ENCODE measurements at places on chromosomes 1 and 21. TPM values are rescaled to one million over a fixed set of nuclear protein-coding genes. Genes with fewer than 3 reads are reported as not detected.

WDR4 gene
- 43.7 TPM for total RNA-seq

DNA sequence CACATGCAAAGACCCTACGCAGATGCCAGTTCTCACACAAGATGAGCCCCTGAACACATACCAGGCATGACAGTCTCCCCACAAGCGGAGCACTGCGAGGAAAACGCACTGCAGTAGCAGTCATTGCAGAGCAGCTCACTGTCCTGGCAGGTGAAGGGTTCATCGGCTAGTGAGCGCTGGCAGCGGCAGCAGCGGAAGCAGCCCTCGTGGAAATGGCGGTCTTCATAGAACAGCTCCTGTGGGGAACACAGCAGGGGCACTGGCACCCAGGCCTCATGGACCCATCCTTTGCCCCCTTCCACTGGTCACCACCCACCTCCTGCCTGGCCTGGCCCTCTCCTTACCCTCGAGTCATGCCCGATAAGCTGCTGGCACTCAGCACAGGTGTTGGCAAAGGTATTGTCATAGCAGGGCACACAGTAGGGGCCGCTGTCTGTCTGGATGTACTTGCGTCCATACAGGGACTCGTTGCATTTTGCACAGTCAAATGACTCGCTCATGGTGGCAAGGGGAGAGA lies 6.3 kb downstream of the FHL3 start:
- DNase-seq: no peak

LCE3E gene
- not detected for total RNA-seq

- no peak for DNase-seq
These were observed 350.9 kb upstream of the ADGRL2 start for GRCh38 chr1:81449786-81450185.

SFN gene
- 253 TPM for total RNA-seq

DNA sequence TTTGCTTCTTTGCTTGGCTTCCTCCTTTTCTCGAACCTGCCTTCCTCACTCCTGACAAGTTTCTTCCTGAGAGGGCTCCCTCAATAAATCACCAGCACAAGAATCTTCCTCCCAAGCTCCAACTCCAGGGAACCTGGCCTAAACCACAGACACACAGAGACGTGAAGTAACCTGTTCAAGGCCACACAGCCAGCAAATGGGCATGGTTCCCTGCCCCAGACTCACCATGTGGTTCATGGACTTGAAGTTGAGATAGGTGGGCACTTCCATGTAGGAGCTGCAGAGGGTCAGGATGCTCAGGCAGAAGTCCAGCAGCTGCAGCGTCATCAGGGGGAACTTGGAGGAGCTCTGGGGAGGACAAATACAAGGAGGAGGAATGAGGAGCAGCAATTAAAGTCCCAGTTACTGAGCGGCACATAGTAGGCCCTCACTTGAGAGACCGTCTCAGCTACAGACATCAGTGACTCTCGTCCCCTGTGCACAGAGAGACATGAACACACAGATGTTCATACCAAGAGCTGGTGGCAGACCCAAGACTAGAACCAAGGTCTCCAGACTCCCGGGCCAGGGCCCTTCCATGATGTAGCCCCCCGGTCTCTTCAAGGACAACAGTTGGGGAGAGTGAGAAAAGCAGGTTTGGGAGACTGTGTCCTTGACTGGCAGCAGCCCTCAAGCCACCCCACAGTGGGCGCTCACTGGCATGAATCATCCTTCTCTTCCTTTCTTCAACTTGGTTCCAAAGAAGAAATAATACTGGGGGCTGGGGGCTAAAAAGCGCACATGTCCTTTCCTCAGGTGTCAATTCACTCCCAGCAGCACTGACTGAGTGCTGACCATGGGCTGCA lies 15.6 kb upstream of the MATN1 start:
- DNase-seq: no peak

DNA sequence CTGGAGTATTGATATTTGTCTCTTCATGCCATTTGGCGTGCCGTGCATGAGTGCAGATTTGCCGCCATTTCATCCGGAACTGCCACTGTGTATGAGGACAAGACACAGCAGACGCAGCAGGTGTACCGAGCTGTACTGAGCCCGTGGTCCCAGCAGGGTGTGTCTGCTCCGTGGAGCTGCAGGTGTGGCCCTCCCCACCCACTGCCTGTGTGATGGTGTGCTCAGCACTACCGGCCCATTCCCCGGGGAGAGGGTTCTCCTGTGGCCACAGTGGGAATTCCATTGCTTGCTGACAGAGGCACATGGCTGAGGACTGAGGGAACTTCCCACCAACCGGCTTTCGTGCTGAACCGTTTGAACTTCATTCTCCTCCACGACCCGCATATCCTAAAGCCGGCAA lies 34.3 kb upstream of the COL6A1 start:
- DNase-seq: no peak

- DNase-seq: no peak
These were observed 14.2 kb upstream of the SRSF4 start for GRCh38 chr1:29195881-29196291.

VANGL2 gene
- total RNA-seq: 10.3 TPM

DNA sequence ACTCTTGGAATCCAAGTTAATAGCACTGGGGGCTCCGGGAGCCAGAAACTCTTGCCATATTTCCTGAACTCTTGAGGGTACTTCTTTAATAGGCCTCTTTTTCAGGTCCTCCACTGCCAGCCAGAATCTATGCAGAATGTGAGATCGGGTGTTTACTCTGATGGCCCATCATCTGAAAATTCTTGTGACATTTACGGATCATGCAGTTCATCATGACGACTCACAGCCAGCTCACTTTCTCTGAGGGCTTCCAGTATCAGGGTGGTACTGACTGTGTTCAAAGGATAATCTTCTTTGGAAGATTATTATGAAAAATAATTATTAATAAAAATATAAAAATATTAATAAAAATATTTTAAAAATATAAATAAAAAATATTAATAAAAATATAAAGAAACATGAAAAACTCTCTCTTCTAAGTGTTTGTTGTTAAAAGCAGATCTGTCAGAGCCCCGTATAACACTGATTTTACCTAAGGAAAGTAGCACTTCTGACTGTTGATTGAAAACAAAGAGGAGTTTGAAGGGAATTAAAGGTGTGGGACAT lies 194.3 kb upstream of the GREM2 start:
- no peak for DNase-seq

C1orf210 gene
- 67.4 TPM for total RNA-seq

DNA sequence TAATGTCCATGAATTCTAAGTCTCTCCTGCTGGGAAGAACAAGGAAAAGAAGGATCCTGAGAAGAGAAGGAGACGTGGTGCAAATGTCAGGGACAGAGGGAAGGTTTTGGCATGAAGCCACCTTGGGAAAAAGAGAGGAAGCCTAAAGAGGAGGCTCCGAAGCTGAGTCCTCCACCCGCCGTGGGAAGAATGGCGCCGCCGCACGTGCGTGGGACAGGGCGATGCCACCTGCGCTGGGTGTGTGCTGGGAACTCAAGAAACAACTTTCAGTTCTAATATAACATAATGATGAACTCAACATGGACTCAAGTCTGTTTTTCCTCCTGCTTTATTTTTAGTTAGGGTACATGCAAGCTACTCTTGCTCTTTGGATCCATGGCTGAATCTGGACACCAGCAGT lies 362.3 kb upstream of the RUNX1 start:
- no peak for DNase-seq

- no peak for DNase-seq
These were observed 204.7 kb downstream of the ST6GALNAC3 start for GRCh38 chr1:76279101-76279748.

- DNase-seq: no peak
These were observed 55.3 kb downstream of the NTPCR start for GRCh38 chr1:233005703-233006102.

PIK3R3 gene
- total RNA-seq: 8.2 TPM

SRM gene
- total RNA-seq: 86.2 TPM

FCRL5 gene
- total RNA-seq: 1.8 TPM

DNA sequence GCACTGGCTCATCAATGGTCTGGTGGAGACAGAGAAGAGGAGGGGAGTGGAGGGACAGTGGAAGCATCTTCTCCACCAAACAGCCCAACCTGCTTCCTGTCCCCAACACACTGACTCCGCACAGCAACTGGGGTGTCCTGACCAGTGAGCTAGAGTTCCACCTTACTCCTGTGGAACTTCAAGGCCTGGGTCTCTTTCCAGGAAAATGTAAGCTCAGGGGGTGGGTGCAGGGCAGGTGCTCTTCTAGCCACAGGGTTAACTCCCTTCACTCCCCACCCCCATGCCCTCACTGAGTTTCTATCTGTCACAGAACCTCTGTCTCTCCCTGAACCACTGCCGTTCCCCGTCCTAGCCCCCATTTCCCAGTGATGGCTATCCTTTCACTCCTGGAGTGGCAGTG lies 876 bp downstream of the MOB3C start:
- no peak for DNase-seq

- DNase-seq: no peak
These were observed 273.2 kb downstream of the USP25 start for GRCh38 chr21:16002874-16003466.

UMODL1 gene
- 0.35 TPM for total RNA-seq

GRCh38 chr1:81563632-81564031 lies 237.1 kb upstream of the ADGRL2 start:
- DNase-seq: no peak

LRRC53 gene
- not detected for total RNA-seq

APOBEC4 gene
- not detected for total RNA-seq

NLRP3 gene
- total RNA-seq: 0.22 TPM

DNA sequence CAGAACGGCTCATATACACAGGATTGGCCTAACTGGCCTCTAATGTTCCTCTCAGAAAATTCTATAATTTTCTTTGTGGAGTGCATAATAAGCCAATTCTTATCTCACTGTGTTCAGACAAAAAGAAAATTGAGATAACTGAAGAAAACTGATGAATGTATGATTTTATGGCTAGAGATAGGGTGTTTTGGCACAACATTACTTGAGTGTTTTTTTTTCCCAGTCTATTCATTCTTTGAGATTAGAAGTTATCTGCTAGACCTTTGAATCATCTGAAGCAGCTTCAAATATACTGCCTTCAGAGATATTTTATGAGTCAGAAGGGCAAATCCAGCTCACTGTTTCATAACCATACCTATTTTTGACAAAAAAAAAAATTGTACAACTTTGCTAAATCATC lies 85.6 kb downstream of the VAV3 start:
- no peak for DNase-seq

DNA sequence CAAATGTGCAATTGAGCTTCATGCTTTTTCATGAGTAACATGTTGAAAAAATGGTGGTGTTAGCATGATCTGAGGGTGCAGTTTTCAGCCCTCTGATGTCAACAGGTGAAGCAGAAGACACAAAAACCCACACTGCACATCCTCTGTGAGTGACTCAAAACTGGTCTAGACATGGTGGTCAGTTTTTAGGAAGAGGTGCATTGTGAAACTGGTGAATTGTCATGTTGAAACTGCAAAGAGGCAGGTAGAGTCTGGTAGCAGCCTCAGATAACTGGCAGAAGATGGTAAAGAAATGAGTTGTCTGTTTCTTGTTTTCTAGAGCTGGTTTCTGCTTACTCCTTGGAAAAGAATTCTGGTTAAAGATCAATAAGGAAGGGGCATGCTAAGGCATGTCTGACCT lies 97.3 kb upstream of the HMCN1 start:
- DNase-seq: no peak

- no peak for DNase-seq
These were observed 5.5 kb downstream of the SGIP1 start for GRCh38 chr1:66539491-66539890.

MPZ gene
- total RNA-seq: 3.1 TPM

- no peak for DNase-seq
These were observed 67.8 kb downstream of the MAN1C1 start for GRCh38 chr1:25684216-25684965.

GRCh38 chr1:168135921-168136708 lies 615 bp downstream of the GPR161 start:
- peak; percentile 64 for DNase-seq

DNA sequence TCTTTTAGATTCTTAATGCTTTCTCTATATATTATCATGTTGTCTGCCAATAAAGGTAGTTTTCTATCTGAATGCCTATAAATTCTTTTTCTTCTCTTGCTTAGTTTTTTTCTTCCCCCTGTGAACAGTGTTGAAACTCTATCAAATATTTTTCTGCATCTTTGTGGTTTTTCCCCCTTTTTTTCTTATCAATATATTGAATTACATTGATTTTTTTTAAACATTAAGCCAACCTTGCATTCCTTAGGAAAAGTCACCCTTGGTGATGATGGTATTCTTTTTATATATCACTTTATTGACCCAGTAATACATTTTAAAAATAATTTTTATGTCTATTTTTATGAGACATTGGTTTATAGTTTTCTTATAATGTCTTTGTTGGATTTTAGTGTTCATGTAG lies 131.7 kb downstream of the RABGAP1L start:
- no peak for DNase-seq

DNA sequence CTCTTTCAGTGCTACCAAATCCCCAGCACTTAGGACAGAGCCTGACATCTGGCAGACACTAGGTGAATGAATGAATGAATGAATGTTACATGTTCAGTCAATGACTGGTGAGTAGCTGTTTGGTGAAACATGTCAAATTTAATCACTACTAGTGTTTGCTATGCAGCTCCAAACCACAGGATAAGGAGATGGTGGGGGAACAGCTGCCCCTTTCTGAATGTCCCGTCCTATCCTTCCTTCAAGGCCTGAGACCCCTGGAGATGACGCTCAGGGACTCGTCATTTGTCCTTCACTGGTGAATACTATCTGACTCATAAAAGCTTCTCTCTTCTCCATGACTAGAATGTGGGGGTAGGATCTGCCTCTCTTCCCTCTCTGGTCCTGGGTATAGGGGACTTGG lies 175.4 kb downstream of the HIVEP3 start:
- DNase-seq: no peak

DNA sequence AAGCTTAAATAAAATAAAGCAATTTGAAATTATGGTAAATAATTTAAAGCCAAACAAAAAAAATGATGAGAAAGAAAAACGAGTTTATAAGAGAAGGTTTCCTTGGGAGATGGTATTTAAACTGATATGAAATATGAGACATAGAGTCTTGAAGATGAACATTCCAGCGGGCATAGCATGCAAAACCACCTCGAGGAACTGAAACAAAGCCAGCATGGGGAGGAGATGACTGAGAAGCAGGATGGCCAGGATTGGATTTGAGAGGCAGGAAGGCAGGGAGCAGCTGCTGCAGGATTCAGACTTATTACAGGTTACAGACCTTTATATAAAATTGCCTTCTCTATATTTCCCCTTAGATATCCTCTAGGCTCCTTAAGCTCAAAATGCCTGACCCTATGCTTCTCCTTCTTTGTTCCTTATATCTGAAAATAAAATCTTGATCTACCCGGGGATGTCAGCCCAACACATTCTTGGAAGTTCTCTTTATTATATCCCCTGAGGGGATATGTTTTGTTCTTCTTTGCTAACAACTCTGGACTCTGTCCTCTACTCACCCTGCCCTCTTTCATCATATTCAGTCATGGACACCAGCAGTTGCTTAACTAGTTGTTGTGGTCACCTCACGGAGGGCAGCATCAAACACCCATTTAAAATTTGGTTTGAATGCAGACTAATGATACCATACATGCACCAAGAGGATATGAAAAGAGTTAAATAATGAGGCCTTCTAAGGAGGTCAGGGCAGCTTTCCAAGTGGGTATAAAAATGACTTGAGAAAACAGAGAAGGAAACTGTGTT lies 719.1 kb upstream of the B3GALT2 start:
- no peak for DNase-seq

Measured in colonic mucosa (tissue), 4 donors.